Stimulated activated CD8-positive, alpha-beta memory T cell treated with anti-CD3 and anti-CD28 coated beads, Interleukin-7, amount 100 ng/mL, for 1 hour (primary cell): ENCODE measurements at places on chromosomes 7 and 10.

DNA sequence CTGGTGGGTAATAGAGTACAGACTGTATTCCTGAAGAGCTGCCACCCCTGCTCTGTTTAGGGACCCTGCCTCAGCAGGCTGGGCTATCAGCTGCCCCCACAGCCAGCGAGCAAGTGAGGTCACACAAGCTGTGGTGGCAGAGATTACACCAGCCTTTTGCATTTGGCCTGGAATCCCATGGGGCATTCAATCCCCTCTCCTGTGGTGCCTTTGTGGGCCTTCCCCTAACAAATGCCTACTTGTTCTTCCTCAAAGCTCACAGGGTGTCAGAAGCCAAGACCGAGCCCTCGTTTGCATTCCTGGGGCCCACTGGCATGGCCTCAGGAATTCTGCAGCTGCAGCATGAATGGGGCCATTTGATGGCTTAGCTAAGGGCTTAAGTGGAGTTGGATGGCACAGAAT is 212.7 kb upstream of the PHYHIPL start:
- no peak for DNase-seq

GRCh38 chr10:34677591-34677990 is 137.5 kb downstream of the PARD3 start:
- no peak for DNase-seq

DNA sequence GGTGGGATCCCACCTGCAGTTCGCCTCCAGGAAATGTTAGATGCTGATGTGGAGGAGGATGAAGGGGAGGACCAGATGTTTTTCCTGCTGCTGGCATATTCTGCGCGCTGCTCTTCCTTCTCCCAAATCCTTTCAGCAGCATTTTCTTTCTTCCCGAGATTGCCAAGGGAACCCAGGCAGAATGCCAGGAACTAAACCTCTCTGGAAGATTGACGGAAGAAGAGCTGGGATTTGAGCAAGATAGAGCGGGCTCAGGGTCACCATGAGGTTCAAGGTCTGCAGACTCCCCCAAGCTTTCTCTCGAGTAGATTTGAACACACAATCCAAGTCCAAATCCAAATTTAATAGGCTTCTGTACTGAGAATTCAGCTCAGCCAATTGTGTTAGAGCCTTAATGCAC is 345.2 kb upstream of the C7orf33 start:
- DNase-seq: no peak

DNA sequence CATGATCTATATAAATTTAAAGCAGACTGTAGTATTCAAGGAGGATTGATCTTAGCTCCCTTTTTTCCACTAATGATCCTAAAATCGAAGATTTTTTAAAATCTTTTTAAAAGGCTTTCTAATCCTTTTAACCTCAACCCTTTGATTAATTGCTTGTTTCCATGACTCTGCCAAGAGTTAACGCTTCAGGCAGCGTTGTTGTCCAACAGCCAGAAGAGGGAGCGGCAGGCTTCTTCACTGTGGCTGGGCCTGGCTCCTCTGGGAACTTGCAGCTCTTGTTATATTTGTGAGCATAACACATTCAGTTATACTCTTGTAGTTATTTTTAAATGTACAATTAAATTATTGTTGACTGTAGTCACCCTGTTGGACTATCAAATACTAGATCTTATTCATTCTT is 26.3 kb downstream of the CRCP start:
- no peak for DNase-seq

DNA sequence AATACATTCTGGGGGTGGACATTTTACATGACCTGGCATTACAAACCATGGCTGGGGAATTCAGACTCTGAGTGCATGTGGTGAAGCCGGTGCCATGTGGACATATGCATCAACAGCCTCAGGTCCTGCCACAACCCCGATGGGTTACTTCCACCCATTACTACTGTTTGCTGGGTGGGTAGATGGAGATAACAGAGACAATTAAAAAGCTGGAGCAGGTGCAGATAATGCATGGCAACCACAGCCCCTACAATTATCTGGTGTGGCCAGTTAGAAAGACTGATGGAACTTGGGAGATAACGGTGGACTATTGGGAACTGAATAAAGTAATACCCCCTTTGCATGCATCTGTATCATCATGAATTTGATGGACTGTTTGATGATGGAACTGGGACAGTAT is 21.6 kb upstream of the ADAMTS14 start:
- DNase-seq: no peak

GRCh38 chr10:50480054-50481007 is 143.4 kb downstream of the SGMS1 start:
- DNase-seq: no peak

GRCh38 chr10:608331-609261 is 80.9 kb downstream of the DIP2C start:
- no peak for DNase-seq

- DNase-seq: no peak
Measured at GRCh38 chr7:29839302-29839701, 33.0 kb downstream of the WIPF3 start.

- DNase-seq: no peak
Measured at GRCh38 chr7:71009636-71010035, 122.3 kb upstream of the GALNT17 start.

DNA sequence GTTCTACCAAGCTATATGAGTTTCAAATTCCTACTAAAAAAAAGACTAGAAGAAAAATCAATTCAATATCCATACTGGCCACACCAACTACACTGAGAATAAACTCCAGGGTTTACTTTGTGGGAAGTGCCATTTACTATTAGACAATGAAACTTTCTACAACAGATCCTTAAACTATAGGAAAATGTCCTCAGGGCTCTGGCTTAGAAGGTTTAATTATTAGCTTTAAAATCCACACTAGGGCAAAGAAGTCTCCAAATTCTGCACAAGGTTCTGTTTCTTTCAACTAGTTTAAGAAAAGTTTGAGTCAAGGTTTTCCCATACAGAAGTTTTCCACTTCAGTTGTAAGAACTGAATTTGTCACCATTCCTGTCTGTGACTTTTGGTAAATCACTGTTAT is 231.7 kb upstream of the CCDC6 start:
- no peak for DNase-seq

GRCh38 chr10:80730522-80730921 is 192.8 kb downstream of the SH2D4B start:
- DNase-seq: no peak

DNA sequence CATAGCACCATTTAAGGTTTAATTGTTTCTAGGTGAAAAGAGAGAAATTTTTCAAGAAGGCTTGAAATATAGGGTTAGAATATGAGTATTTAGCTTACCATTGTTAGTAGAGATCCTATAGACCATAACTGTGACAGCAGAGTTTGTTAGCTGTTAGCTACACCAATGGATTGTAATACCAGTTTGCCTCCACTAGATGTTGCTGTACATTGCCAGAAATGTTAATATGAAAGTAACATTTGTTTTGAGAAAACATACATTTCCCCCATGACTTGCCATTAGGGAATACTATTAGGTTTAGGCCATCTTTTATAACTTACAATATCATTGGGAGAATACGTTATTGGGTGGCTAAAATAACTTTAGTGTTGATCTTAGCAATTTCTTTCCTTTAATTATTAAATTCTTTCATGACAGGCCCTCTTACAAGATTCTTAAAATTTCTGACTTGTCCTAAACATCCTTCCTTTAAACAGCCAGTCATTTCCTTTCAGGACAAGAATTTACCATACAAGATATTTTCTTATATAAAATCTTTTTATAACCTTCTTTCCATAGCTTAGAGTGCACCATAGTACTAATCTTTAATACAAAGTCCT is 39.5 kb downstream of the ZNF117 start:
- DNase-seq: no peak

DNA sequence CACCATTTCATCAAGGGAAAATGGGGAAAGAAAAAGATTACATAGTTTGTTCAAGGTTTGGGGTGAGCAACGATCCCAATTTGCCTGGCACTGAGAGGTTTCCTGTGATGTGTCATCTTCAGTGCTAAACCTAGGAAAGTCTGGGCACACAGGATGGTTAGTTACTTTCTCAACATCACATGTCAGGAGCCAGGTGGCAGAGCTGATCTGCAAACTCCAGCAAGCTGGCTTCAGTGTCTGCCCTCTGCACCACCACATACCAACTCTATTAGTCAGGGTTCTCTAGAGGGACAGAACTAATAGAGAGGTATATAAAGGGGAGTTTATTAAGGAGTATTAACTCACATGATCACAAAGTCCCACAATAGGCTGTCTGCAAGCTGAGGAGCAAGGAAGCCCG is 11.3 kb downstream of the ADAM12 start:
- no peak for DNase-seq

- no peak for DNase-seq
Measured at GRCh38 chr7:28725911-28726310, 232.2 kb downstream of the TRIL start.

GRCh38 chr10:92734301-92734700 is 44.5 kb downstream of the HHEX start:
- DNase-seq: no peak

DNA sequence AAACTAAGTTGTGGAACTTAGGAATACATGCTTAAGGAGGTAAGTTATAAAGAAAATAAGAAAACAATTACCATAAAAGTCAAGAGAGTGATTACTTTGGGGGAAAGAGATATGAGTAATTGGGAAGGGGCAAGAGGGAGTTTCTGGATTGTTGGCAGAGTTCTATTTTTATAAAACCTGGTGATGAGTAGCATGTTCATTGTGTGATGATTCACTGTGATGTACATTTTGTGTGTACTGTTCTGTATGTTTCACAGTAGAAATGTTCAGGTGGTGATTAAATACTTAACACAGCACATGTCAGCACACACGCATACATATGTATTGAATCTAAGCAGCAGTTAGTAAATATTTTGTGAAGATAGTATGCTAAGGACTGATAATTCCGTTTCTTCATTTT is 9.7 kb upstream of the OIT3 start:
- DNase-seq: no peak

- no peak for DNase-seq
Measured at GRCh38 chr7:4113271-4113670, 568.8 kb upstream of the FOXK1 start.

GRCh38 chr10:132420981-132421846 is 24.2 kb downstream of the PWWP2B start:
- no peak for DNase-seq

GRCh38 chr10:6170638-6171037 is 32.1 kb upstream of the PFKFB3 start:
- no peak for DNase-seq

GRCh38 chr7:100102950-100103840 is 1.8 kb downstream of the AP4M1 start:
- no peak for DNase-seq

GRCh38 chr10:70889291-70889690 is 926 bp upstream of the PCBD1 start:
- DNase-seq: no peak

DNA sequence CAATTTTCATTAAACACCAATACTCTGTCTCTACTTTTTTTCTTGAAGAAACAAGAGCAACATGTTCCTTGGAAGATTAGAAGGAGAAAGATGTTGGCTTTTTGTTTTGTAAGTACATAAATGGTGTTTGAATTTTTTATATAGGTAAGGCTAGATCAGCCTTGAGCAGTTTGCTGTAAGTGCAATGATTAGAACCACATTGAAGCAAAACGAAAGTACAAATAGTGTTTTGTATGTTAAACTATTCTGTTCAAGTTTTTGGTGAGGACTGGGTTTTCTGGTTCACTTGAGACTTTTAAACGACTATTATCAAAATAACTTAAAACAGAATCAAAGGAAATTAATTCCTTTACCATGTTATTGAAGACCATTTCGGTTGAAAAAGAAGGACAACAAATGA is 162.9 kb upstream of the NRP1 start:
- no peak for DNase-seq

GRCh38 chr7:151715666-151716315 is 161.1 kb downstream of the PRKAG2 start:
- no peak for DNase-seq
